ENCODE measurements at places on chromosomes 7 and 10.
A peak's percentile ranks its signal among the peaks of the same experiment; 100 is the strongest.

DNA sequence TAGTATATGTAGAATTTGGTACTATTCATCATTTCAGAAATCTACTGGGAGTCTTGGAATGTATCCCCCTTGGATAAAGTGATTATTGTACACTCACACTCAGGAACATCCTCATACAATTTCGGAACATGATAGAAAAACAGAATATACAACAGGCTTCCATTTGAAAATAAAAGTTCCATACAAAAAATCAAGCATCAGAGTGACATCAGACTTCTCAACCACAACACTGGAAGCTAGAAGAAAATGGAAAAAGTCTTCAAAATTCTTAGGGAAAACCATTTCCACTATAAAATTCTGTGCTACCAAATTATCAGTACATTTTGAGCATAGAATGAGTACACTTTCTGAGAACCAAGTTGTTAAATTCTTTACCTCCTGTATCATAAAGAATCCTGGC, 8.8 kb downstream of the LYZL1 start:
- DNase-seq: no peak

DNA sequence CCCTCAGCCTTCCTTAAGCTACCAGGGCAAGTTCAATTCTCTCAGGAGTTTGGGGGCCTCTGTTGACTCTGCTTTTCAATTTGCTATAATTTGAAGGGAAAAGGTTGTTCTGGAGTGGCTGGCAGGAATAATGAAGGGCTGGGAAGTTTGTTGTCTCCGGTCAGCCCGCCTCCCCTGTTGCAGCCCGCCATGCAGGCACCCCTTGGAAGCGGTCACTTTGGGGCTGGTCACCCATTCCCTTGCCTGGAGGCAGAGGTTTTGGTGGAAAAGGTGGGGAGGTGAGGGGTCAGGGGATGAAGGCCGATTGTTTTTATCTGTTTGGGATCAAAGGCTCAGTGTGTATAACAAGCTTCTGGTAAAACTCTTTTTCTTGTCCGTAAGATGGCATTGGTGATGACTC, 79.1 kb downstream of the GRK5 start:
- no peak for DNase-seq

GRCh38 chr7:134184767-134185166, 57.6 kb downstream of the LRGUK start:
- no peak for DNase-seq

DNA sequence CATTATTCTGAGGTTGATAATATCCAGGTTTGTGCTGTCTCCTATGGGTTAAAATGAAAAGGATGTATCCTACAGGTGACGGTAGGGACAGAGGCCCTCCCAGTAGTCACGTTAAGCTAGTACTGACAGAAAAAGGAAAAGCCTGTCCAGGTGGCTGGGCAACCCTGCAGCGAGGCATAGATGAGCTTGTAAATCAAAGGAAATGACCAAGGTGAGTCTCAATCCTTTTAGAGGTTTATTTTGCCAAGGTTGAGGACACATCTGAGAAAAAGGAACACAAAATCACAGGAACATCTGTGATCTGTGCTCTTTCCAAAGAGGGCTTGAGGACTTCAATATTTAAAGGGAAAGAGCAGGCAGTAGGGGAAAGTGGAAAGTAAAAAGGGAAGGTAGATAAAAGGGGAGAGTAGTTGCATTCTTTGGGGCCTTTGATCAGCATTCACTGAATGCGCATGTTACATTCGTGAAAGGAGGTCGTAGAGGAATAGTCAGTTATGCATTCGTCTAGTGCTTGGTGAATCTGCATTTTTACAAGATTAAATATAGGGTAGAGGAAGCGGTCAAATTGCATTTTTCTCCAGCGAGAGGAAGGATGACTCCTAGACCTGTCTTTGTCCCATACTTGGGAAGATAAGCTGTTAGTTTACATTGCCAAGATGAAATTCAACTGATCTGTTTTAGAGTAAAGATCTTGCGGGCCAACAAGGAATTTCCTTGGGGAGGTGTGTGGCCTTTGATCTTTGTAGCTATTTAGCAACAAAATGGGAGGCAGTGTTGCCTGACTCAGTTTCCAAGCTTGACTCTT, 884 bp upstream of the GSTO1 start:
- DNase-seq: no peak

DNA sequence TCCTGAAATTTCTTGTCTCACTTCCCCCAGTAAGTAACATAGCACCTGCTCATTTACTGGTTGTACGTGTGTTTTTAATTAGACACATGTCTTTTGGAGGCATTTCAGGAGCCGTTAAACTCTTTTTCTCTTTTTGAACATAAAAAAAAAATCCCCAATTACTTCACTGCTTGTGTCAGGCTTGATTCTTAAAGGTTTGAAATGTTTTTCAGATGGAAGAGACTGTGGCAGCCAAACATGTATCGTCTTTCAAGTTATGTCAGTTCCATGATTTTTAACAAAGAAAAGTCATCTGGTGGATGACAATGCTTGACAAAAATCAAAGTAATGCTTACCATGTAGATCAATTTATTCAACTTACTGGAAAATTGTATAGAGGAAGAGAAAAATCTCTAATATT, 585.8 kb downstream of the GATA3 start:
- DNase-seq: no peak

- no peak for DNase-seq
Observed at GRCh38 chr10:89479771-89480446, 55.5 kb downstream of the SLC16A12 start.

- DNase-seq: no peak
Observed at GRCh38 chr7:66642186-66642585, 13.5 kb downstream of the KCTD7 start.

DNA sequence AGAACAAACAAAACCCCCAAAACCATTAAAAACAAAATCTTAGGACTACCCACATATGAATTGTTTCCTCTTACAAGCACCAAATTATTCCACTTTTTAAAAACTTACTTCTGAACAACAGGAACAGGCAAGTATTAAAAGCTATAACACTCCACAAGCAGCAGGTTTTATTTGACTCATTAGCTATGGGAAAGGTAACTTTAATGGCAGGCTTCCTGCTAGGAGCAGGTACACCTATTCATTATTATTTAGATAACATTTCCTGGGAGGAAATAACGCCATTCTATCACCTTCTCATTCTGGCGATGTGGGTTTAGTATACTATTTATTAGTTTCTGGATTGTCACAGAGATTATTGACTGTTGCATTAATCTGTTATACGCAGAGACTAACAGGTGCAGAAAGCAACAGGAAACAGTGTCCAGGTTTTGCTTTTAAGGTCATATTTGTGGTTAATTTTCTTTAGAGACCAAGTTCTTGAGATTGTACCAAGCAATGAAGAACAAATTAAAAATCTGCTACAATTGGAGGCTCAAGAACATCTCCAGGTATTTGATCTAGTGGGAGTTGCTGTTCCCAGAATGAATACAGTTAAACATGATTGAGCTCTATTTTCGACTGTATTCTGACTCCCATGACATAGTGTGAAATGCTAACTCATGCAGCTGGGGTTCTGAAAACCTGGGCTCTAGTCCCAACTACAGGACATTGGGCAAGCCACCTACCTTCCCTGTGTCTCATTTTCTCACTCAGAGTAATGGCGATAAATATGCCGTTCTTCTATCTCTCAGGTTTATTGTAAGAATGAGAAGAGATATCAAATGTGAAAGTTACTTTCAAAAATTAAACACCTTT, 2.0 kb downstream of the CPA2 start:
- DNase-seq: no peak

DNA sequence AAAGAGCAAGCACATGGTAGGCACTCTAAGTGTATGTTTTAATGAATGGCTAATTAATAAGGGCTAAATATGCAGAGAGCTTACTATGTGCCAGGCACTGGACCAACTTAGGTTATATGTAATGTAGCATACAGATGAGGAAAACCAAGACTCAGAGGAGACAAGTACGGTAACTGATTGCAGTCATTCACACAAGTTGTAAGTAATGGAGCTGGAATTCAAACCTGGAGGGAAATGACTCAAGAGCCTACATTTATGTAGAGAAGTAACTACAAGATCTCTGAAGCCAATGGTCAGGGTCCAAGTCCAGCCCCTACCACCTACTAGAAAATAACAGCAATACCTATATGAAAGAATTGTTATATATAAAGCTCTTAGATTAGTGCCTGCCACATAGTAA, 97.3 kb upstream of the KCNIP2 start:
- no peak for DNase-seq

DNA sequence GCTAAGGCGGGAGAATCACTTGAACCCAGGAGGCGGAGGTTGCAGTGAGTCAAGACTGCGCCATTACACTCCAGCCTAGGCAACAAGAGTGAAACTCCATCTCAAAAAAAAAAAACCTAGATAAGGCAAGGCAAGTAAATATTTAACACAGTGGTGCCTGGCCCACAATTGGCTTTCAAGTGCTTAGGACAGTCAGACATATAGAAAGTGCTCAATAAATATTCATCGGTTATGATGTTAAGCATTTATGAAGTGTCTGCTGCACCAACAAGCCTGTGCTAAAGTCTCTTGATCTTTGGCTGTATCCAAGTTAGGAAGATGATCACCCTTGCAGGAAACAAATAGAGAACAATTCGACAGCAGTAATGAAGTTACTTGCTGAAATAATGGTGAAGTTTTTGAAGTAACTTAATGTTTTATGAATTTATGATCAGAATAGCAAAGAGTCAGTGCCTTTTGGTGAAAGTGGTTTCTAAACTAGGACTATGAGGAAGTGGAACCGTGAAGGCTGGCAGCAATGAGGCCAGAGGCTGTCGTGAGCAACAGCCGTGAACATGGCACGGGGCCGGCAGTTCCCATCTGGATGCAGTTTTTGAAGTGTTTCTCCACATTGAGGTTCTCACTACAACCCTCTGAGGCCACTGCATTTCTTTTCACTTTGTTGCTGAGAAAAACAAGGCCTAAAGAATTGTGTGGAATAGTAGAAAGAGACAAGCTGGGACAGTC, 48.1 kb upstream of the GATA3 start:
- DNase-seq: no peak

DNA sequence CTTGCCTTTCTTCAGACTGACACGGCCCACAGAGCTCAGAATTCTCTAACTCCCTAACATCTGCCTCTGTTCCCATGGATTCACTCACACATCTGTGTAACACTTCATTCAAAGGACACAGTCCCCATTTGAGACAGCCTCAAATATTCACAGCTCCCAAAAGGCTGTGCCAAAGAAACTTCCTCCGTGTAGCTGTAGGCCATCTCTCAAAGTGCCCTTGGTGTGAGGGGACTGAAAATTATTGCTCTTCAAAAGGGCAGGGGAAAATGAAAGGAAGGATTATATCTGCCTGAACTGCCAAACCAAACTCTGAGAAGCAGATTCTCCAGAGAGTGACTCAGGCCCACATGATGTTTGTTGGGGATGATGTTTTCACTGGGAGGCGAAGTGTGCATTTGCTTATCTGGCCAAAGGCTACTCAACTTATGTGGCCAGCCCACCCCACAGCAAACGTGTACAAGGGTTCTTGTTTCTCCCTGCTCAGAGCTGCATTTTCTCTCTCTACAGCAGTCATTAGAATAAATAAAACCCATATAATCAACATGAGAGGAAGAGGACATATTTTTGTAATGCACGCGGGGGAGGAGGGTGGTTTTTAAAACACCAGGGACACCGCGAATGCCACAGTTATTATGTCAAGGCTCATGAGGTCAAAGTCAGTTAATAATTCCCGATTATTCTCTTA, 302.4 kb upstream of the NFE2L3 start:
- DNase-seq: no peak

GRCh38 chr7:94697035-94697974, 41.4 kb upstream of the SGCE start:
- DNase-seq: no peak

GRCh38 chr10:26737730-26738129, 40.2 kb downstream of the PDSS1 start:
- DNase-seq: no peak

GRCh38 chr7:29955799-29956486, 33.7 kb downstream of the SCRN1 start:
- DNase-seq: peak; percentile 21

- no peak for DNase-seq
Observed at GRCh38 chr7:2666155-2666554, 21.8 kb upstream of the AMZ1 start.

DNA sequence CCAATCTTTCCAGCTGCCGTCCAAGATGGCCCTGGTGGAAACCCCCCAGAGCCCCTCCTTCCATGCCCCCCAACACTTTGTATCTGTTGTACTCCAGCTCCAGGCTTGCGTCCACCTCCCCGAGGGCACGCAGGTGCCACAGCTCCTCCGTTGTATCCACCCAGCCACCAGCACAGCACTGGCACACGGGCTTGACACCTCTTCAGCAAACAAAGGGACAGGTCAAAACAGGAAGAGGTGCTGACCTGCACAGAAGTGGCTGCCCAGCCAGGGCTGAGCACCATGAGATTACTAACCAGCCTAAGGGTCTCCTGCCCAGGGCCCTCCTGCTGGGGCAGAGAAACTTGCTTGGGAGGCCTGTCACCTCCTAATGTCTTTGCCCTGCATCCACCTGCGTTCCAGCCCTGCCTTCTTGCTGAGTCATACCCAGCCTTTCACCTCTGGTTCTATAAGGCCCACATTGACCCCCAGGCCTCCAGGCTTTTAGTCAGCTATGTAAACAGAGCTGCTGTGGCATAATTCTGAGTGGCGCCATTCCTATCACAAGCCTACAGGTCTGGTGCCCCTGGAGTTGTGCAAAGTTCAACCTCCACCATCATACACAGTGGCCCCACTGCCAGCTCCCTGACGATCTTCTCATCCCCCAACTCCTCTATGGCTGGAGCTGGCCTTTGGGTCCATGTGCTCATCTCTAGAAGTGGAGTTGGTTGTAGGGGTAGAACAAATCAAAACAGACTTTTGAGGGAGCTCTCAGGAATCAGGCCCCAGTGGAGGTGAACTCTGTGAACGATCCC, 20.9 kb downstream of the SLC29A3 start:
- no peak for DNase-seq

- no peak for DNase-seq
Observed at GRCh38 chr10:5632446-5632845, 33.9 kb downstream of the ASB13 start.

DNA sequence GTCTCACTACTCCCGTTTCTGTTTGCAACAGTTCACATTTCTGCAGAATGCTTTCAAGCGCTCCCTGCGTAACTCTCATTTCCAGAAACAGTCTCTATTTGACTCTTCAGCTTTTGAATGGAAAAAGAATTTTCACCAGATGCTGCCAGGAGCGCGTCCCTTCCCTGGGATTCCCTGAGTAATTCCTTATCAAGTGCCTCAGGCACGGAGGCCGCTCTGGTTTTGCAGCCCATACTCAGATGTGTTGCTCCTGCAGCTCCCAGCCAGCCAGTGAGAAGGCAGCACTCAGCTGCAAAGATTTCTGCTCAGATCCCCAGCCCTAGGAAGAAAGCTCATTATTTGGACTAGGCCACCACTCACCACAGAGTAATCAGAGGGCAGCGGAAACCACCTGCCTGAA, 161.1 kb upstream of the CHST15 start:
- no peak for DNase-seq

DNA sequence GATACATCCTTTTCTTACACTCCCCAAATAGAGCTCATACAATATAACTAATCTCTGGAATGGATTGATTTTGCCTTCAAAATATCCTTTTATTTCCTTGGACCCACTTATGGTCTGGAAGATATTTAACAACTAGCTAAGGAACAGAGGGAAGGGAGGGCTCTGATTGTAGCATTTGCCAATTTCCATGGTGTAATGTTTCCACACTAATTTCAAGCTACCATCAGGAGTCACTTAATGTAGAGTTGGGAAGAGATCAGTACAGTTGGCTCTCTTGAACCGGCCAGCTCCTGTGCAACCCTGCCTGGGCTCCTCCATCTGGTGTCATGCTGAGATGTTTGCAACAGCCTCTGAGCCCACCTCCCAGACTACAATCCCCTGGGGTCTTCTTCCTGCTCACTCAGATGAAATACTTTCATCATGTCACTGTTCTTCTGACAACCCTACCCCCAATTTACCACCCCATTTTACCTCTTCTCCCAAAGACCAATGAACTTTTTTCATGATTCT, 8.0 kb upstream of the IL6 start:
- no peak for DNase-seq
